Natural killer cell (primary cell): ENCODE measurements at places on chromosomes 13 and 19. TPM values are rescaled to one million over a fixed set of nuclear protein-coding genes. Genes with fewer than 3 reads are reported as not detected.

KLK2 gene
- total RNA-seq = not detected

DNA sequence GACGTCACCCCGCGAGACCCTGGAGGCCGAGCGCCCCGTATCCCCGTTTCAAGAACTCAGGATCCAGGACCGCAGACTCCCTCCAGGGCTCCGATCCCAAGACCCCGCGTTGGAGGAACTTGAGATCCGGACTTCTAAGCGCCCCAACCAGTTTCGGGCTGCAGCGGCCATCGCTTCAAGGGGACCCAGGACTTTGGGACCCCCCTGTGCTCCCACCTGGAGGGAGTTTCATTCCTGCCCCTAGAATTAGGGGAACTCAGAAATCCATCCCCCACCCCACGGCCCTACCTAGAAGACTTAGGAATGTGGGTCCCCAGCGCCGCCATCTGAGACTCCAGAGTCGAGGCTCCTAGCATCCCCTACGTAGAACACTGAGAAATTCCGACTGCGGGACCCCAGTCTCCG is 400 bp downstream of the PLEKHG2 start:
- no peak for DNase-seq
- H3K4me1 ChIP-seq = peaks cover 46% of the 10 kb centered on the region
- H3K27ac ChIP-seq = peak overlapping the region; percentile 82
- peak overlapping the region; percentile 70 for H3K4me3 ChIP-seq
- peaks cover 16% of the 10 kb centered on the region for H3K36me3 ChIP-seq
- H3K27me3 ChIP-seq = no peaks in the 10 kb centered on the region

ARL11 gene
- 0.48 TPM for total RNA-seq

DNA sequence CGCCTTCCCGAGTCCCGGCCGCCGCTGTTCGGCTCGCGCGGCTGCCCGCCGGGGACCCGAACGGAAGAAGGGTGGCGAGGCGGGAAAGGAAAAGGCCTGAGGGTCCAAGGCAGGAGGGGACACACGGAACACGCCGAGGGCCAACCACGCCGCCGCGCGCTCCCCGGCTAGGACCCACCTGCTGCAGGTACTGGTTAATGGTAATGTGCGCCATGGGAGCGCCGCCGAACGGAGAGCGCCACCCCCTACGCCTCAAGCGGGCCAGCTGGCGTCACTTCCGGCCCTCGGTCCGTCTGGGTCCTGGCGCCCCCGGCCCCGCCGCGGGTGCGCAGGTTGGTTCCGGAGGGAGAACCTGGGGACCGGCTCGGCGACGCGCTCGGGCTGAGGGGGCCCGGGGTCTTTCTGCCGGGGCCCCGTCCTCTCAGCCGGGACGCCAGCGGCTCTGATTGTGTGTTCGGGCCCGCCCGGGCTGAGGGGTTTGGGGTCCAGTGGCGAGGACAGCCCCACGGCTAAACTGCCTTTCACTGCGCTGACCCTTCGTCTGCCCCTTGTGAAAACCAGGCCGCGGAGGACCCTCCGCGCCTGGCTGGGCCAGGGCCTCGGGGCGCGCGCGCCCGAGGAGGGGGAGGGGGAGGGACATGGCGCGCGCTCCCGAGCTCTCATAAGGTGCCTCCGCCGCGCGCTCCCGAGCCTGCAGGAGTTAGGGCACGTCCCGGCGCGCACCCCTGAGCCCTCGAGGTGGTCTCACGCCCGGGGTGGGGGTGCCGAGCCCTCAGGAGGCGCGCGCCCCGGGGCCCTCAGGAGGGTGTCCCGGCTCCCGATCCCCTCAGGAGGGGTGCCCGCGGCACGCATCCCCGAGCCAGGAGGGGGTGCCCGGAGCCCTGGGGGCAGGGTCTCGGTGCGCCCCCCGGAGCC is at the start of gene PCID2:
PCID2 (minus strand) TSS at position 249 of the 915 bp plus-strand sequence; CDS start at position 214, 35 bp downstream.
- H3K27me3 ChIP-seq = no peaks in the 10 kb centered on the region
- peak within 1 kb of the TSS; percentile 75 for H3K4me3 ChIP-seq
- peaks cover 35% of the 10 kb centered on the region for H3K4me1 ChIP-seq
- H3K36me3 ChIP-seq = peaks cover 12% of the 10 kb centered on the region

DNA sequence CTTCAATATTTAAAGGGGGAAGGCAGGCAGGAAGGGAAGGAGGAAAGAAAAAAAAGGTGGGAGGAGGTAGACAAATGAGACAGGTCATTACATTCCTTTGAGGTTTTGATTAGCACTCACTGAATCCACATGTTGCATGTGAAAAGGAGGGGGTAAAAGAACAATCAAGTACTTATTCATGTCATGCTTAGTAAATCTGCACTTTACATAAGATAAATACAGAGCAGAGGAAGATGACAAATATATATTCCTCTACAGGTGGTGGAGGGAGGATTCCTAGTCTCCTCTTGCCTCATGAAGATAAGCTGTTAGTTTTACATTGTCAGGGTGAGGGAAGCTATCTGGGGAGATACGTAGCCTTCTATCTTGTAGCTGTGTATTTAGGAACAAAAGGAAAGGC is 1645.4 kb upstream of the SPRY2 start:
- no peaks in the 10 kb centered on the region for H3K4me1 ChIP-seq
- no peak for DNase-seq
- no peak overlapping the region for H3K27ac ChIP-seq
- no peak overlapping the region for H3K4me3 ChIP-seq
- H3K27me3 ChIP-seq = no peaks in the 10 kb centered on the region
- no peaks in the 10 kb centered on the region for H3K36me3 ChIP-seq

GRCh38 chr13:39341251-39341650 is 261.7 kb downstream of the LHFPL6 start:
- H3K27ac ChIP-seq = no peak overlapping the region
- H3K36me3 ChIP-seq = no peaks in the 10 kb centered on the region
- H3K4me1 ChIP-seq = no peaks in the 10 kb centered on the region

DNA sequence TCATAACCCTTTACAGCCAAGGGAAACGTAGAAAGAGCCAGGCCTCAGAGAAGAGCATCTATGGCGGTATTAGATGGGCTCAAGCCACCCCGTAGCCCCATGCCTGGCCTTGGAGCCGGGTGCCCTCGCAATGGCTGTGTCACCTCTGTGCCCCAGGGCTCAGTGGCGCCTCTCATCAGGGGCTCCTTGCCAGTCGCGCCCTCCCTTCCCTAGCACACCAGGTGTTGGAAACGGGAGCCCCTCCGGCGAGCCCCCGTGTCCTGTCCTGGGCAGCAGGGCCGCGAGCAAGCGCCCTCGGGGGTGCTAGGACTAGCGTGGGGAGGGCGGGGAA is 453 bp downstream of the ZNF256 start:
- peaks cover 15% of the 10 kb centered on the region for H3K4me1 ChIP-seq
- H3K27me3 ChIP-seq = no peaks in the 10 kb centered on the region
- no peak for DNase-seq

DNA sequence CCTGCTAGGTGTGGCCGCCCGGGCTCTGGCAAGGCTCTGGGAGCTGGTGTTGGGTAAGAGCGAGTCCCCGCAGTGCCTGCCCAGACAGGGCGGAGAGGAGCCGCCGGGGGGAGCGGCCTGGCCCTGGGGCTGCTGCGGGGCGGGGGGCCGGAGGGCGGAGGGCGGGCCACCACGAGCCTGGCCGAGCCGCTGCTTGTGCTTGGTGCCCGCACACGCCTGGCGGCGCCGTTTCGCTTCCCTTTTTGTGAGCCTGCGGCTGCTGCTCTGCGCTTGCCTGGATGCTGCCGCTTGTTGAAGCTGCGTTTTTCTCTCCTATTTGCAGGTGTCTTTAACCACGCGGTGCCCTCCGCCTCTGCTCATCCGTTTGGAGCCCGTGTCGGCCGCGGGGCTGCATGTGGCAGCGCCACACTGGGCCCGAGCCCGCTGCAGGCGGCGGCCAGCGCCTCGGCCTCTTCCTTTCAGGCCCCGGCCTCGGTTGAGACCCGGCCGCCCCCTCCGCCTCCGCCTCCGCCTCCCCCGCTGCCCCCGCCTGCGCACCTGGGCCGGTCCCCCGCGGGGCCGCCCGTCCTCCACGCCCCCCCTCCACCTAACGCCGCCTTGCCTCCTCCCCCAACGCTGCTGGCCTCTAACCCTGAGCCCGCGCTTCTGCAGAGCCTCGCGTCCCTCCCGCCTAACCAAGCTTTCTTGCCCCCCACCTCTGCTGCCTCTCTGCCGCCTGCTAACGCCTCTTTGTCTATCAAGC is 8.5 kb downstream of the PLEKHJ1 start:
- no peak overlapping the region for H3K27ac ChIP-seq
- peaks cover 46% of the 10 kb centered on the region for H3K36me3 ChIP-seq
- no peak for DNase-seq
- peaks cover 7% of the 10 kb centered on the region for H3K4me1 ChIP-seq

OR7G1 gene
- total RNA-seq = not detected

ZNF829 gene
- total RNA-seq = 5.5 TPM

ACTMAP gene
- 8.2 TPM for total RNA-seq

DNA sequence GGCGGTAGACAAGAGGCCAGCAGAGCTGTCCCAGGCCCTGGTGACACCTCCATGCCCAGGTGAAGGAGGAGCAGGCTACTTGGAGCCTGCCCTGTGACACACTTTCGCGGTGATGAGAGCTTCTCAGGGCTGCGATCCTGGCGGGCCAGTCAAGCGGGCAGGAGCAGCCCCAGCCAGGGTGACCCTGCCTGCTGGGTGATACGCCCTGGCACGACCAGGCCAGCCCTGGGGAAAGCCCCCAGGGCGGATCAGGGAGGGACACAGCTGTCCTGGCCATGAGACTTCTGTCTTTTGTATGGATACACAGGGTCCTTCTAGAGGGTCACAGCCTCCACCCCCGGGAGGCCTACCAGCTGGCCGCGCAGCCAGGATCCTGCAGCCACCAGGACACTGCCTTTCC is 13.1 kb downstream of the DNM2 start:
- H3K27me3 ChIP-seq = no peaks in the 10 kb centered on the region
- no peaks in the 10 kb centered on the region for H3K36me3 ChIP-seq
- H3K27ac ChIP-seq = peak overlapping the region; percentile 76
- DNase-seq = peak; percentile 36
- H3K4me3 ChIP-seq = no peak overlapping the region

GRCh38 chr13:110387451-110388107 is 80.5 kb downstream of the COL4A2 start:
- H3K4me3 ChIP-seq = no peak overlapping the region
- no peaks in the 10 kb centered on the region for H3K4me1 ChIP-seq
- H3K36me3 ChIP-seq = no peaks in the 10 kb centered on the region
- peaks cover 5% of the 10 kb centered on the region for H3K27me3 ChIP-seq
- DNase-seq = no peak
- no peak overlapping the region for H3K27ac ChIP-seq

IL12RB1 gene
- total RNA-seq = 95.7 TPM

- no peaks in the 10 kb centered on the region for H3K36me3 ChIP-seq
- H3K27me3 ChIP-seq = no peaks in the 10 kb centered on the region
- no peak overlapping the region for H3K4me3 ChIP-seq
Observed at GRCh38 chr13:83327091-83327490, 555.2 kb downstream of the SLITRK1 start.

FPR3 gene
- not detected for total RNA-seq

GRCh38 chr13:73419186-73419585 is 360.4 kb downstream of the KLF5 start:
- no peak overlapping the region for H3K4me3 ChIP-seq
- no peaks in the 10 kb centered on the region for H3K36me3 ChIP-seq
- H3K27me3 ChIP-seq = no peaks in the 10 kb centered on the region
- H3K4me1 ChIP-seq = no peaks in the 10 kb centered on the region
- DNase-seq = no peak
- H3K27ac ChIP-seq = no peak overlapping the region

- no peak for DNase-seq
- H3K27me3 ChIP-seq = no peaks in the 10 kb centered on the region
- no peaks in the 10 kb centered on the region for H3K36me3 ChIP-seq
- H3K4me3 ChIP-seq = no peak overlapping the region
- no peak overlapping the region for H3K27ac ChIP-seq
Observed at GRCh38 chr13:112574416-112574815, 13.5 kb downstream of the TUBGCP3 start.

CCDC169 gene
- total RNA-seq = not detected

DNA sequence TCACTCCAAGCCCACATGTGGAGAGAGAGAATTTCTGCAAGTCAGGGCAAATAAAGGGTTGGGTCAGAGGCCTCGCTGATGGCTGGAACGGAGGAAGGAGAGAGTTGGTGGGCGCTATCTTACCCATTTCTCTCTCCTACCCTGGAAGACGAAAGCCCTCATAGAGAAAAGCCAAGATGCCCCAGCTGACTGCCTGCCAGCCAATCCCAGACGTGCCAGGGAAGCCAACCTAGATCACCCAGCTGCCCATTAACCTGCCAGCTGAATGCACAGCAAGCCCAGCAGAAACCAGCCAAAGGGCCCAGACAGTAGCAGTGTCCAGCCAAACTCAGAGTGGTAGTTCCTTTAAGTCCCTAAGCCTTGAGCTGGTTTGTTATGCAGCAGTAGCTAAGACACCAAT is 167.0 kb upstream of the ZNF507 start:
- DNase-seq = no peak
- H3K27ac ChIP-seq = no peak overlapping the region
- H3K4me3 ChIP-seq = no peak overlapping the region

- H3K27me3 ChIP-seq = no peaks in the 10 kb centered on the region
- DNase-seq = no peak
- H3K4me1 ChIP-seq = no peaks in the 10 kb centered on the region
- H3K27ac ChIP-seq = no peak overlapping the region
- H3K36me3 ChIP-seq = no peaks in the 10 kb centered on the region
Observed at GRCh38 chr13:23455401-23456185, 22.1 kb upstream of the SACS start.

DNA sequence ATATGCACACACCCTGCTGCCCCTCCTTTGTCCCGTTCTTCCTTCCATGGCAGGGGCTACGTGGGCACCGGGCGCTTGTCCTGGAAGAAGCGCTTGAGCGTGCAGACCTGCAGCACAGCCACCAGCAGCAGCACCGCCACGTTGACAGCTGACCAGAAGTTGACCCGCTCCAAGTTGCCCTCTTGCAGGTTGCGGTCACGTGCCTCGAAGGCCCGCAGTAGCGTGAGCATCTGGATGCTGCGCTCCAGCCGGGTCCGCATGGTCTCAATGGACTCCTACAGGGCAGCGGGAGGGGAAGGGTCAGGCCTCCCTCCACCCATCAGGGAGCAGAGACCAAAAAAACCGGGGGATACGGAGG is 3.1 kb downstream of the TMED1 start:
- H3K36me3 ChIP-seq = peaks cover 35% of the 10 kb centered on the region
- peaks cover 23% of the 10 kb centered on the region for H3K4me1 ChIP-seq
- no peak overlapping the region for H3K27ac ChIP-seq

GRCh38 chr13:102328909-102329308 is 72.9 kb downstream of the FGF14 start:
- no peak overlapping the region for H3K27ac ChIP-seq
- H3K4me1 ChIP-seq = no peaks in the 10 kb centered on the region
- no peaks in the 10 kb centered on the region for H3K27me3 ChIP-seq
- H3K4me3 ChIP-seq = no peak overlapping the region
- DNase-seq = no peak
- H3K36me3 ChIP-seq = no peaks in the 10 kb centered on the region

- no peaks in the 10 kb centered on the region for H3K36me3 ChIP-seq
- no peak overlapping the region for H3K27ac ChIP-seq
- no peak for DNase-seq
- H3K4me3 ChIP-seq = no peak overlapping the region
Observed at GRCh38 chr19:3851254-3852176, 17.3 kb downstream of the ZFR2 start.
